ENCODE measurements at places on chromosomes 6 and 20. TPM values are rescaled to one million over a fixed set of nuclear protein-coding genes. Genes with fewer than 3 reads are reported as not detected.
A peak's percentile ranks its signal among the peaks of the same experiment; 100 is the strongest.

The KIF25 gene
- not detected for total RNA-seq

The DEFB113 gene
- total RNA-seq: not detected

The SMOC2 gene
- 31.4 TPM for total RNA-seq

The PTGIS gene
- 9.9 TPM for total RNA-seq

The SLC24A3 gene
- total RNA-seq: 0.66 TPM

The MOG gene
- total RNA-seq: not detected

The MCCD1 gene
- total RNA-seq: not detected

The MTHFD1L gene
- total RNA-seq: 19.1 TPM

The SRPK1 gene
- 30.4 TPM for total RNA-seq

The ZNF311 gene
- total RNA-seq: not detected

The TRIM40 gene
- not detected for total RNA-seq

The DNAJC5 gene
- total RNA-seq: 32.9 TPM

The EYA4 gene
- 5.3 TPM for total RNA-seq

The SRMS gene
- total RNA-seq: not detected

The CCM2L gene
- 5.9 TPM for total RNA-seq

The MRPS18B gene
- 26.4 TPM for total RNA-seq

The TINAG gene
- not detected for total RNA-seq

The LAMP5 gene
- not detected for total RNA-seq

The SLC32A1 gene
- not detected for total RNA-seq

The CASS4 gene
- not detected for total RNA-seq

The TMC2 gene
- total RNA-seq: not detected

DNA sequence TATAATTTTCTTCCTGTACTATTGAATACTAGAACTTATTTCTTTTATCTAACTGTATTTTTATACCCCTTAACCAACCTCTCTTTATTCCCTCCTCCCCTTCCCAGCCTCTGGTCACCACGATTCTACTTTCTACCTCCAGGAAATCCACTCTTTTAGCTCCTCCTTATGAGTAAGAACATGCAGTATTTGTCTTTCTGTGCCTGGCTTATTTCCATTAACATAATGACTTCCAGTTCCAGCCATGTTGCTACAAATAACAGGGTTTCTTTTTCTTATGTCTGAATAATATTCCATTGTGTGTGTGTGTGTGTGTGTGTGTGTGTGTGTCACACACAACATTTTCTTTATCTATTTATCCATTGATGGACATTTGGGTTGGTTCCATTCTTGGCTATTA lies 152.3 kb upstream of the OLIG3 start:
- DNase-seq: no peak

DNA sequence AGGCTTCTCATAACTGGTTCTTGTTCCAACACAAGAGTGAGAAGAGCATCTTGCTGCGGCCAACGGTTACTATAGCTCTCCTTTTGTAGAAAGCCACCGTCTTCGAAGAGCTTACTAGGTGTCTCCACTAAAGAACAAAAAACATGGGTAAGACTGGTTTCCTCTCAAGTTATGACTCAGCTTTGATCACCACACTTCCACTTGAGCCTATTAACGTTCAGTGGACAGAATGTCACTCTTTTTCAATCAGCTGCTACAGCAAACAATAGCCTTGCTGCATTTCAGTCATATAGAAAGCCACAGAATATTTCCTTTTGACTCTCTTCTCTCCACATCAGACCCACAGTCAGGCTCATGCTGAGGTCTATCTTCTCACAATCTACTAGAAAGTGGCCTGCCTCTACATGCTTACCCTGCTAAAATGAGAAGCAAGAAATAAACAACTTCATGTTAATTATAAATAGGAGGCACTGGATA lies 243.5 kb upstream of the PREP start:
- DNase-seq: no peak

DNA sequence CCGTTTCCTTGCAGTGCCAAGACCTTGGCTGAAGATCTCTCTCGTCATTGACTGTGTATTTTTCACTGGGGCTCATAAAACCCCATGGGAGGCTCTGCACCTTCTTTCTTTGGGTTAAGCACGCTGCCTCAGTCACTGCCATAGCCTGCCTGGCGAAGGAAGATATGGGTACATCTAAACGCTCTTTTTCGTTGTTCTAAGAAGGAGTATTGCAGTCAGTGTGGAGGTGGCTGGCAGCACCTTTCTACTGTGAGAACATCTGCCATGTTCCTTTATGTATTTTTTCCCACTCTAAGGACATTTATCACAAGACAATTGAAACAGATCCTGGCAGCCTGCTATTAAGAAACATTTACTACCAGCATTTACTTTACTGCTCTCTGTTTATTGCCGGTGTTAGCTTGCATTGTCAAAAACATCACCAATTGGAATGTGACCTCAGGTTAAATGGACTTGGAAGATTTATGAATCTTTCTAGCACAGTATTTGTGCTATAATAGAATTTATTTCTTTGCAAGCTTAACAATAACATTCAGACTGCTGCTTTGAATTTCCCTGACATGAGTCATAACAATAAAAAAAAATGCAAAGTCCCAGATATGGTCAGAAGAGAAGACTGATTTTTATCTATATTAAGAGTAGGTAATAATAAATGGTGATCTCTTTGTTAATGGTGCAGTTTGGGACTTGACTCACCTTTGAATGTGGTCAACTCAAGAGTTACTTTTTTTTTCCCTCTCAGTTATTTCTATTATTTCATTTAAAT lies 62.2 kb upstream of the CLDN20 start:
- no peak for DNase-seq

DNA sequence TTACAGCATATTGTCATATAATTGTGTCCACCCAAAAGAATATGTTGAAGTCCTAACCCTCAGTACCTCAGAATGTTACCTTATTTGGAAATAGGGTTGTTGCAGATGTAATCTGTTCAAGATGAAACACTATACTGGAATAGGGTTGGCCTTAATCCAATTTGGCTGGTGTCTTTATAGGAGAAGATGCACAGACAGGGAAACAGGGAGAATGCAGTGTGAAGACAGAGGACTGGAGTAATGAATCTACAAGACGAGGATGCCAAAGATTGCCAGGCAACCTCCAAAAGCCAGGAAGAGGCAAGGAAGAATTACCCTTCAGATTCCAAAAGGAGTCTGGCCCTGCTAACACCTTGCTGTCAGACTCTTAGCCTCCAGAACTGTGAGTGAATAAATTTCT lies 482.9 kb downstream of the PTPRT start:
- DNase-seq: no peak

- peak; percentile 41 for DNase-seq
These were observed 9.8 kb downstream of the NFATC2 start for GRCh38 chr20:51532577-51533191.

- no peak for DNase-seq
These were observed 37.0 kb downstream of the PLCG1 start for GRCh38 chr20:41174373-41174772.

- no peak for DNase-seq
These were observed 70.6 kb downstream of the ATXN1 start for GRCh38 chr6:16690608-16691142.

GRCh38 chr6:37435373-37435772 lies 2.4 kb downstream of the CMTR1 start:
- DNase-seq: no peak

- peak; percentile 73 for DNase-seq
These were observed 103.5 kb downstream of the LAMP5 start for GRCh38 chr20:9617940-9618339.

- DNase-seq: no peak
These were observed 40.5 kb upstream of the PKHD1 start for GRCh38 chr6:52127957-52128356.

- no peak for DNase-seq
These were observed 63.7 kb downstream of the MTFR2 start for GRCh38 chr6:136186363-136186762.

DNA sequence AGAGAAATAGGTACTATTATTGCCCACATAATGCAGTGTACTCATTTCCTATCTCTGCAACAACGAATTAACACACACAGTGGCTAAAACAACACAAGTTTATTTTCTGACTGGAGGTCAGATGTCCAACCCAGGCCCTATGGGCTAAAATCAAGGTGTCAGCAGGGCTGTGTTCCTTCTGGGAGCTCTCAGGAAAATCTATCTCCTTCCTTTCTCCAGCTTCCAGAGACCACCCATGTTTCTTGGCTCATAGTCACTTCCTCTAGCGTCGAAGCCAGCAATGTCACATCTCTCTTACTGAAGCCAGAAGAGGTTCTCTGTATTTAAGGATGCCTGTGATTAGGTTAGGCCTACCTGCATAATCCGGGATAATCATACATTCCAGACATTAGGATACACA lies 60.9 kb upstream of the TOP1 start:
- no peak for DNase-seq

- no peak for DNase-seq
These were observed 29.1 kb upstream of the RGS17 start for GRCh38 chr6:153160221-153160620.

GRCh38 chr20:40575851-40576250 lies 113.2 kb downstream of the MAFB start:
- DNase-seq: no peak

DNA sequence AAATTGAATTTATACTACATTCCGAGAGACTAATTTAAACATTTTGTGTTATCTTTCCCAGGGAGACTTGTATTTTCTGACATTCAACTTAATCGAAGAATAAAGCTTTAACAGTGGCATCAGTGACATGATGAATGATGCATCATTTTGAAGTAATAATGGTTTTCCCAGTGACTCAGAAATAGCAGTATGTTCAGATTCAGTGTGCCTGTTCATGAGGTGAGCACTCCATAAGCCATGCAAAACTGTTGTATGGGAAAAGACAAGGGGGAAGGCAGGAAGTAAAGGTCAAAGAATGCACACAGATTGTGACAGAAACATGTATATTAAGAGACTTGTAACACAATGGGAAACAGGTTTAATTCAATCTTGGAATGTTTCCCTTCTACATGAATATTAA lies 1348.2 kb upstream of the GJE1 start:
- no peak for DNase-seq

GRCh38 chr6:143336446-143337152 lies 113.9 kb downstream of the ADAT2 start:
- DNase-seq: no peak

- DNase-seq: no peak
These were observed 159.2 kb downstream of the CD109 start for GRCh38 chr6:73854998-73855718.

DNA sequence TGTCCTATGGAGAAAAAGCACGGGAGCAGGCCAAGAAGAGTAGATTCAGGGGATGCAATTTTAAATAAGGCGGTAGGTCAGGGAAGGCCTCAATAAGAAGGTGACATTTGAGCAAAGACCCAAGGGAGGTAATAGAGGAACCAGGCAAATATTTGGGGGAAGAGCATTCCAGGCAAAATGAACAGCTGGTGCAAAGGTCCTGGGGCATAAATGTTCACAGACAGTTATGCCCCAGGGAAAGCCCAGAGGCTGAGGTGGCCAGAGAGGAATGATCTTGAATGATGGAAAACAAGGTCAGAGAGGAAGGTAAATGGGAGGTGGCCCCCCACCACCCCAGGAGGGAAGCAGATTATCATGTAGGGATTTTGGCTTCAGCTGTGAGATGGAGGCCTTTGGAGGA lies 47.4 kb upstream of the SIRPA start:
- DNase-seq: no peak

- DNase-seq: no peak
These were observed 108.9 kb downstream of the UST start for GRCh38 chr6:148855744-148856143.

GRCh38 chr6:117270843-117271507 lies 5.6 kb downstream of the VGLL2 start:
- DNase-seq: no peak

DNA sequence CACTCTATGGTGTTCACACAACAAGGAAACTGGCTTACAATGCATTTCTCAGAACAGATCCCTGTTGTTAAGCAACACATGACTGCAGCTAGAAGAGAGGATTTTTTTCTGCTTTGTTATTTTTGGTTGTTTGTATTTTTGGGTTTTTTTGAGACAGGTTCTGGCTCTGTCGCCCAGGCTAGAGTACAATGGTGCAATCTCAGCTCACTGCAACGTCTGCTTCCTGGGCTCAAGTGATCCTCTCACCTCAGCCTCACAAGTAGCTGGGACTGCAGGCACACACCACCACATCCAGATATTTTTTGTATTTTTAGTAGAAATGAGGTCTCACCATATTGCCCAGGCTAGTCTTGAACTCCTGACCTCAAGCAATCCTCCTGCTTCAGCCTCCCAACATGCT lies 12.7 kb downstream of the CD24 start:
- no peak for DNase-seq

GRCh38 chr6:161242779-161243693 lies 30.8 kb downstream of the AGPAT4 start:
- DNase-seq: no peak

GRCh38 chr6:132466952-132467351 lies 46.0 kb downstream of the STX7 start:
- no peak for DNase-seq

DNA sequence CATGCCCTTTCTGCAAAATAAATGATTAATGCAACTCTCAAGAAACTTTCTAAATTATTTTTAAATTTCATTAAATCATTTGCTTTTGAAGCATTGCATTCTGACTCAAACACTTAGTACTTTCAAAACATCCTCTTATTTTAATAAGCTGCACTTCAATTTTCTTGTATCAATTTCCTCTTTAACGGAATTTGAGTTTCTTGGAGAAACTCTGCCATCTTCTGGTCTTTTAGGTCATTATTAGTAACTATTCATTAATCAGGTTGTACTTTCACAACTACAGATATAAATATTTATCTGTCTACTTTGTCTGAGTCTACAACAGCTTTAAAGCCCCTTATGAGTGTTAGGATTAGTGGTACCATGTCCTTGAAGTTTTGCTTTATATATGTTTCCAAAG lies 30.2 kb downstream of the TMX4 start:
- DNase-seq: no peak

- no peak for DNase-seq
These were observed 392.0 kb downstream of the SYNE1 start for GRCh38 chr6:152244998-152245630.

DNA sequence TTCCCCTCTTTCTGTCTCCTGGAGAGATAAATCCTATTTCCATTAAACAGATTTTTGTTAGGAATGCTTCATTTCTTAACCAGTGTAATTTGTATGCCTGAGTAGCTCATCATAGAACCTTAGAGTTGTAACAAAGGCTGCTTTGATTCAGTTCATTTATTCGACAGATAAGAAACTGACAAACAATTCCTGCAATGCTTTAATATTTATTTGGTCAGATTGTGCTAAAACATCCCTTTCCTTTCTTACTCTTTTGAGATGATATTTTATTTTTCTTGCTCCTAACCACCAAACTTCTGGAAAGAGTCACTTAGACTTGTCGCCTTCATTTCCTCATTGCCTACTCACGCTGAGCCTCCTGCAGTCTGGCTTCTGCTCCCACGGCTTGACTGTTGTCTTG lies 89.0 kb upstream of the SUPT3H start:
- DNase-seq: no peak

GRCh38 chr6:88848870-88849269 lies 114.5 kb downstream of the RNGTT start:
- DNase-seq: no peak

DNA sequence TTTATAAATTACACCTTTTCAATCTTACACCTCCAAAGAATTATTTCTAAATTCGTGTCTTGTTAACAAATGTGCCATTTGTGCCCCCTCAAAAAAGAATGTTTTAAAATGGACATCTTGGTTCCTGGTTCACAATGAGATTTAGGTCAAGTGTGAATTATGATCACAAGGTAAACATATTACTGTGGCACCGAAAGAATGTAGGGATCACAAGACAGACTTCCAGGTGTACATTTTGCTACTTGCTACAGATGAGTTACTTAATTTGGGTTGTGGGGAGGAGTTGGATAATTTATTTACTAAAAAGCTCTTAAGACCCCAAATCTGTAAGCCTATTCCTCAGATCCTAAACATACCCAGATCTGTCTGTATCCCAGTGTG lies 25.0 kb upstream of the ADTRP start:
- no peak for DNase-seq
